ENCODE measurements at places on chromosomes 16 and 17. TPM values are rescaled to one million over a fixed set of nuclear protein-coding genes. Genes with fewer than 3 reads are reported as not detected.

Gene NACA2
- not detected for total RNA-seq

Gene LDHD
- total RNA-seq, result 6.7 TPM

Gene BCL6B
- 0.83 TPM for total RNA-seq

Gene AP1G1
- 45.9 TPM for total RNA-seq

Gene CNP
- total RNA-seq, result 101 TPM

All from esophagus muscularis mucosa (tissue), 4 donors.